ENCODE measurements at places on chromosomes 4 and X. TPM values are rescaled to one million over a fixed set of nuclear protein-coding genes. Genes with fewer than 3 reads are reported as not detected.

Gene KLHL13
- total RNA-seq = 10.6 TPM

Gene CENPC
- 9.3 TPM for total RNA-seq

Gene VCX3A
- total RNA-seq = not detected

Gene MAML3
- 3.0 TPM for total RNA-seq

Gene VCX2
- not detected for total RNA-seq

Gene CENPI
- 5.0 TPM for total RNA-seq

Gene MAGEA8
- not detected for total RNA-seq

Gene PTTG2
- not detected for total RNA-seq

Gene AFP
- 1.1 TPM for total RNA-seq

Gene PWWP3B
- 0.13 TPM for total RNA-seq

Gene HTRA3
- total RNA-seq = 5.4 TPM

Gene MMRN1
- total RNA-seq = 1.4 TPM

Gene GK
- 10.2 TPM for total RNA-seq

Gene PRDM8
- 4.9 TPM for total RNA-seq

Gene SYP
- total RNA-seq = 0.59 TPM

Gene MAGED4B
- total RNA-seq = 31.4 TPM

Gene NDNF
- 4.9 TPM for total RNA-seq

Gene RPS6KA3
- total RNA-seq = 39.6 TPM

Gene NWD2
- total RNA-seq = not detected

Gene CXCL11
- total RNA-seq = not detected

Gene FRAS1
- 37.8 TPM for total RNA-seq

Gene UGT2A3
- not detected for total RNA-seq

Gene HPGD
- 0.20 TPM for total RNA-seq

Gene XG
- 1.2 TPM for total RNA-seq

Measured in smooth muscle cell of the pulmonary artery (primary cell).